ENCODE measurements at places on chromosomes 3 and 15. TPM values are rescaled to one million over a fixed set of nuclear protein-coding genes. Genes with fewer than 3 reads are reported as not detected.

The DPPA4 gene
- not detected for total RNA-seq

The TRIM59 gene
- total RNA-seq = 4.5 TPM

The OSTN gene
- not detected for total RNA-seq

The PLA2G4F gene
- 104 TPM for total RNA-seq

- no peak for DNase-seq
- H3K36me3 ChIP-seq = no peaks in the 10 kb centered on the region
- H3K27me3 ChIP-seq = no peaks in the 10 kb centered on the region
- H3K4me3 ChIP-seq = no peak overlapping the region
- H3K4me1 ChIP-seq = no peaks in the 10 kb centered on the region
These were observed 47.0 kb upstream of the DLG1 start for GRCh38 chr3:197345390-197345789.

GRCh38 chr3:49416867-49417266 lies 4.6 kb downstream of the TCTA start:
- H3K27me3 ChIP-seq = no peaks in the 10 kb centered on the region
- H3K4me3 ChIP-seq = no peak overlapping the region
- no peak for DNase-seq
- peaks cover 17% of the 10 kb centered on the region for H3K36me3 ChIP-seq
- H3K27ac ChIP-seq = peak overlapping the region; percentile 66

DNA sequence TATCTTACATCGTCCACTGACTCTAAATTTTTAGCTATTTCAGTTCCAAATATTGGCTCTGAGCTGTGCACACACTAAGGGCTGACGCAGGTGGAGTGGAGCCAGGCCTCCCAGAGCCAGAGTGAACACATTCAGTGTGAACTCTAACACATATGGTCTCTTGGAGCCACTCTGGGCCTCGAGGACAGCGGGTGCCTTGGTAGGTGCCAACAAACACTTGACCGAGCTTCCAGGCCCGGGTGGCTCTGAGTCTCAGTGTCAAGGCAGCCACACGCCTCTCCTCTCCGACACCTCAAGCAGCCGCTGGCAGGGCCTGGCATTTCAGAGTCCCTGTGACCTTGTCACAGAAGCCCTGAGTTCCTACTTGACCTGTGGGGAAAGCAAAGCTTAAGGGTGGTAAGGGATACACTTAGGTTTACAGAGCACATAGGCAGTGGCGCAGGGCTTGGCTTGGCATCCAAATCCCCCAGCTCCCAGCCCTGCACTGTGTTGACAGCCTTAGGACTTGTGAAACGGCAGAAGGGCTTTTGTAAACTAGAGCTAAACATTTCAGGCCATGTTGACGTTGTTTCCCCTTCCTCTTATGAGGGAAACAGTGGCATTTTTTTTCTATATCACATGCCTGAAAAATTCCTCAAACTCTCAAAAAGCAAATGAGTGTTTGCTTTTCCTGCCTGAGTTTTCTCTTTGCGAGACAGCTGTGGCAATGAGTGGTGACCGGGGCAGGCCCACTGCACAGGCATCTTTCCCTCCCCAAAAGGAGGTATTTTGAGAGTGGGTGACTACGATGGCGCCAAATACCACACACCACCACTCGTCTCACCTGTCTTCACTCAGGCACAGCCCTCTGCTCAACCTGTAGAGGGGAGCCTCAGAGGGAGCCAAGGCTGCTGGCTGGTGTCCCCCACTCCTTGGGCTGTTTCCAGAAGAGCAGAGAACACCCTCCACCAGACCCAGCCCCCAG lies 60.8 kb downstream of the DAPK2 start:
- peak; percentile 93 for DNase-seq
- no peaks in the 10 kb centered on the region for H3K36me3 ChIP-seq
- H3K4me3 ChIP-seq = no peak overlapping the region

DNA sequence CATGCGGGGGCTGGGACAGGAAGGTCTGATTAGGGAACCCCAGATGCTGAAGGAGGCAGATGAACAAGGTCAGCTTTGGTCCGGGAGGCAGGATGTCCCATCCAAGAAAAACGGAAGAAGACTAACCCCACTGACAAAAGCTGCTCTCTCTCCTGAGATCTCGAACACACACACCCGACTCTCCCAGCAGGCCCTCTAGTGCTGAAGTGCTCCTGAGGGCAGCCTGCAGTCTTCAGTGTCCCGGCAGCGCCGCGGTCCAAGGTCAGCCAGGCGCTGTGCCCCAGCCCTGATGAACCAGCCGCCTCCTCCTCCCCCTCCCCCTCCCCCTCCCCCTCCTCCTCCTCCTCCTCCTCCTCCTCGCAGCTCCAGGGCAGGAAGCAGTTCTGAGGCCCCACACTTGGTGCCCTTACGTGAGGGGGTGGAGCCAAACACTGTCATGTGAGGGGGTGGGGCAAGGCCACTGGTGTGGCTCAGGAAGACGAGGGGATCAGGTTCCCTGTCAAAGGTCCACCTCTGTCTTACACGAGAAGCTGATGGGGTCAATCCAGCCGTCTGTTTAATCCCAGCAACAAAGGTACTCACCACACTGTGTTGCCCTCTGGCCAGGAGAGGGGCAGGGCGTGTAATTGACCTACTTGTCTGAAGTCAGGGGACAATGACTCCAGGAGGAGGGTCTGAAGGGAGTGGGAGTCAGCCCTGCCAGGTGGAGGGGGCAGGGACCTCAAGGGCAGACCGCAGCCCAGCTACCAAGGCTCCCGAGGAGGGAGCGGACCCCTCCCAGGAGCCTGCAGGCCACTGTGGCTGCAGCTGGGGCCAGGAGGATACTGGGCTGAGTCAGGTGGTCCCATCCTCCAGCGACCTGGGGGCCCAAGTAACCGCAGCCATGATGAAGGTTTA lies 34.3 kb downstream of the PRR23E start:
- no peak for DNase-seq
- no peaks in the 10 kb centered on the region for H3K36me3 ChIP-seq

DNA sequence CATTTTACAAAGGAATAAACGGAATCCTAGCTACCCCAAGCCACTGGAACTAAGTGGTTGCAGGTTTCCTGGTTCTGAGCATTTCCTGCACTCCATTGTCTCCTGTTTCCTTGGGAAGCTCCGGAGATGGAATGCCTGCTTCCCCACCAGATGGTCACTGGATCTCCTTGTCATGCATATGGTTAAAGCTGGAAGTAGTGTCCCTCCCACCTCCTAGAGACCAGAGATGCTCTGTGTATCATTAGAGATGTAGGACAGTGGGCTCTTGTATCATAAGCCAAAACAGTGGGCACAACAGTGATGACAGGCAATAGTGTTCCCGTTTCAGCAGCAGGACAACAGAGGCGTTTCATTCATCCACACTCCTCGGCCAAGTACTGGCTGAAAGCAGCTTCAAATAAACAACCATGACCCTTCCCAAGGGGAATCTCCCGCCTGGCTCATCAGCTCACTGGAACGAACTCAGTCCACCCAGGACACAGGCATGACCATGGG lies 136.2 kb upstream of the EIF1B start:
- no peak overlapping the region for H3K27ac ChIP-seq
- no peaks in the 10 kb centered on the region for H3K36me3 ChIP-seq
- DNase-seq = no peak
- no peaks in the 10 kb centered on the region for H3K4me1 ChIP-seq

DNA sequence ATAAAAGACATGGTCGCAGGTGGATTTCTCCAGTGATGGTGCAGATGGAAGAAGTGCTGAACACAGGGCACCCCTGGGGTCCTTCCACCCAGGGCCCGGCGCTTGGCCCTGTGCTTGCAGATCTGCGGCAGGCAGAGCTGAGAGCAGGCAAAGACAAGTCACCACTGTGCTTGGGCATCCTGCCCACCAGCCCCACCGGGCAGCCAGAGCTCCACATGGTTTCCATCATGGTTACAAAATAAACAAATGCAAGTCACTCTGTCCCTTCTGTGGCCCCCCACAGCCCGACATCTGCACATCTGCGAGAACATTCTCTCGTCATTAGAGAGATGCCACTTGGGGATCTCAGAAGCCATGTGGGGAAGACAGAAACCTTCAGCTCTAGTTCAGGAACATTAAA lies 37.6 kb upstream of the SFMBT1 start:
- no peaks in the 10 kb centered on the region for H3K27me3 ChIP-seq
- no peaks in the 10 kb centered on the region for H3K4me1 ChIP-seq
- no peak overlapping the region for H3K4me3 ChIP-seq
- no peak overlapping the region for H3K27ac ChIP-seq

DNA sequence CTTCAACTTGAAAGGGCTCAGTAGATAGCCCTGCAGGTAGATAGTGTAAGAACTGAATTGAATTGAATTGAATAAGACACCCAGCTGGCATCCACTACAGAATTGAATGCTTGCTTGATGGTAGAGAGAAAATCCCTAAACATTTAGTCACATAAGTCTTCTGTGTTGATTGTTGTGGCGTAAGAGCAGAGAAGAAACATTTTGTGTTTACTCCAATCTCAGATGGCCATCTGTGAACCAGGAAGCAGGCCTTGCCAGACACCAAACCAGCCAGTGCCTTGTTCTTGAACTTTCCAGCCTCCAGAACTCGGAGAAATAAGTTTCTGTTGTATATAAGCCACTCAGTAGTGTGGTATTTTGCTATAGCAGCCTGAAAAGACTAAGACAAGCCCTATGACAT lies 43.6 kb downstream of the SST start:
- no peak overlapping the region for H3K27ac ChIP-seq
- H3K27me3 ChIP-seq = peaks cover 6% of the 10 kb centered on the region
- no peak for DNase-seq
- no peaks in the 10 kb centered on the region for H3K4me1 ChIP-seq

Data from upper lobe of right lung (tissue), 1 donor.